ENCODE measurements at places on chromosomes 1 and 21.

- DNase-seq = peak; percentile 56
Measured at GRCh38 chr1:87149241-87150041, 179.2 kb upstream of the LMO4 start.

GRCh38 chr1:5730272-5731109 lies 261.7 kb downstream of the NPHP4 start:
- DNase-seq = no peak

DNA sequence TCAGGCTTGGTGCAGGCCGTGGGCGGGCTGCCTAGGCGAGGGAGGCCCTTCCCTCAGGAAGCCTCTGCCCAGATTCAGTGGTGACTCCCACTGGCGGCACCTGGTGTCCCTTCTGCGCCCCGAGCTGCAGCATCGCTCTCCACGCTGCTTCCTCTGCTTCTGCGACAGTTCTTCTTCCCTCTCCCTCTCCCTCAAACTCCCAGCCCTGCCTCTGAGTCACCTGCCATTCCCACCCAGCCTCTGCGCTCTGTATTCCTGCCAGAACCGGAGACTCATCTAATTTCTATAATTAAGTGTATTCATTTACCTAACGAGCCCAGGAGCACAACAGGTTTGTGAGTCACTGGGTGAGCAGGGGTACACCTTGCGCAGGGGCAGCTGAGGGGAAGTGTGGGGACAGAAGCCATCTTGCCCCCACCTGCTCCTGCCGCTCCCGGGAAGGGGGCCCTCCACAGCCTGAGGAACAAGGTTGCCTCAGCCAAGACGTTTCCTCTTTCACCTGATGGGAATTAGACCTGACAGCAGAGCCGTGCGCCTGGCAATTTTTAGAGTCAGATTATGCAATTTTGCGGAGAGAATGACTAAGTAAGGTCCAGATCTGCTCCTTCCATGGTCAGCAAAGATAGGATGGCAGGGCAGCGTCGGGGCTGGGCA lies 19.4 kb downstream of the KCNC4 start:
- no peak for DNase-seq

GRCh38 chr21:27590271-27590670 lies 623.4 kb upstream of the ADAMTS5 start:
- DNase-seq = no peak

DNA sequence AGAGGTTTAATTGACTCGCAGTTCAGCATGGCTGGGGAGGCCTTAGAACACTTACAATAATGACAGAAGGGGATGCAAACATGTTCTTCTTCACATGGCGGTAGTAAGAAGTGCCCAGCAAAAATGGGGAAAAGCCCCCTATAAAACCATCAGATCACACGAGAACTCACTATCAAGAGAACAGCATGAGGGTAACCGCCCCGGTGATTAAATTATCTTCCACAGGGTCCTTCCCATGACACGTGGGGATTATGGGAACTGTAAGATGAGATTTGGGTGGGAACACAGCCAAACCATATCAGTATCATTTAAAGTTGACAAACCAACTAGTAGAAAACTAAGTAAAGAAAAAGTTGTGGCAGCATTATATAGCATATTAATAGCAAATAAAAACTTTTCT lies 71.3 kb upstream of the DNAJC6 start:
- DNase-seq = no peak

DNA sequence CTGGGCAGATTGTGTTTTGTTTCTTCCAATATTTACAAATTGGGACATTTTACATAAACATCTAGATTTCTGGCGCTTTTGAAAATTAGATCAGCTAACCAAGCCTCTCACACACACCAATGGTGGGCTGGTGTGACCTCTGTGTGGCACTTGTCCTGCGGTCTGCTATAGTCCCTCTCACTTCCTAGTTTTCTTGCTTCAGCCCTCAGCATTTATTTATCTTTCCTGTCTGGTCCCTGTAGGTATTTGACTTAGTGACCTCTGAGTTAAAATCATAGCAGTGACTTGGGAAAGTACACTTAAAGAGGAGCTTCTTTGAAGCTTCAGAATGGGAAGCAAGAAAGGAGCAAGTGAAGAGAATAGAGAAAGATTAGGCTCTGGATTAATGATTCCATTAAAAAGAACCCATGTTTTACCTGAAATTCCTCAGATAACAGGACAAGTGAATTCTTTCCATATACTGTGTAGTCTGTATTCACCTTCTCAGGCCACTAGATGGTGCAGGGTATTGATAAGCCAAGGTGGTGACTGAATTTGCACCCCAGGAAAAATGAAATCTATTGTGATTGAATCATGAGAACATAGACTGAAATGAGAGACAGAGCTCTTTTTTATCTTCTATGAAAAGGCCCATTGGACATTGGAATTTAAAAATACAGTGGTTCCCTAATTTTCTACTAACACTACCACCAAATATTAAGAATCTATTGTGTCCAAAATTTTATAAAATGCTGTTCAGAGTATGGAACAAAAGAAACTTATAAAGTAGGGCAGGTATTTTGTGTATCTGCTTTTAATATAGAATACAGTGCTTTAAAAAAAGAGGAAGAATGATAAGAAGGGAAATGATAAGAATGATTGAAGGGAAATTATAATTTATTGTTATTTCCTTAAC lies 7.1 kb upstream of the DIPK1A start:
- no peak for DNase-seq

GRCh38 chr1:169495916-169496315 lies 10.2 kb upstream of the SLC19A2 start:
- no peak for DNase-seq

GRCh38 chr21:41605178-41605933 lies 97.4 kb upstream of the TMPRSS2 start:
- DNase-seq = no peak

- DNase-seq = no peak
Measured at GRCh38 chr1:221987860-221988520, 246.1 kb upstream of the DUSP10 start.

DNA sequence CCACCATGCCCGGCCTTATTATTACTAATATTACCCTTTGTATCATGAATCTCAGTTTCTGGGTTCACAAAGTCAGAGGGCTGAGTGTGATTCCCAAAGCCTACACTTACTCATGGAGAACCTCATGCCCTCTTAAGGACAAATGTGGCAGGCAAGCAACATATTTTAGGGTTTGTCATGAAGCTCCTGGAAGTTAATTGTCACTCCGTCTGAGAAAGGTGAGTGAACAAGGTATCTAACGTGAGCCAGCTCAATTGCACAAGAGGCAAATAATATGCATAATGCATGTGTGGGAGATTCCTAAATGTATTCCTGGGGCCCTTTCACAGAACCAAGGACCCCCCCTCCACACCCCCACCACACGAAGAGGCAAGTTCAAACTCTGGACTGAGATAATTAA lies 10.1 kb upstream of the TIAM1 start:
- no peak for DNase-seq

DNA sequence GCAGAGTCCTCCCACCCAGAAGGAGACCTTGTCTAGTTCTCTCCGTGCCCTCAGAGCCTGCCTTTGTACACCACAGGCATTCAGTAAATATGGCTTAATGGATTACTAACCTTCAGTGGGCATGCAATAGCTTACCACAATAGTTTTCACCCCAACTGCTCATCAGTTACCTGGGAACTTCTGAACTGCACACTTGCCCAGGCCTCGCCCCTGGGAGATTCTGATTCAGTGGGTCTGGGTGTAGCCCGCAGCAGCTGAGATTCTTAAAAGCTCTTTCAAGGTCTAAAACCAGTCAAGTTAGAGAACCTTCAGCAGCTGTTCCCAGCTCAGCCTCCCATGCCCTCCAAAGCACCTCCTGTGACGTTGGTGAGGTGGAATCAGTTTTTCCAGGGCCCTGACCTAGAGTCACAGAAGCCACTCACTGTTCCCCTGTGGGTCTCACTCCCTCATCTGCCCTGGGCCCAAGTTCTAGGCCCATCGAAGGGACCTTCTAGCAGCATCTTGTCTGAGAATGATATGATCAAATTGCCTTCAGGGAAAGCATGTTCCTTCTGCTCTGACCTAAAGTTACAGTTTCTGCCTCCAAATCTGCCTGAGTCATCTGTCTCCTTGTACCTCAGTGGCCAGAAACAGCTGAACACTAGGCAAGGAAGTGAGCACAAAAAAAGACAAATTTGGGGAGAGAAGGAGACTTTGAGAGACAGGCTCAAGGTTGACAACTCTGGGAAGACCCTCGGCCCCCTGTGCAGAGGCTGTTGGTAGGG lies 10.8 kb downstream of the ASAP3 start:
- DNase-seq = no peak

DNA sequence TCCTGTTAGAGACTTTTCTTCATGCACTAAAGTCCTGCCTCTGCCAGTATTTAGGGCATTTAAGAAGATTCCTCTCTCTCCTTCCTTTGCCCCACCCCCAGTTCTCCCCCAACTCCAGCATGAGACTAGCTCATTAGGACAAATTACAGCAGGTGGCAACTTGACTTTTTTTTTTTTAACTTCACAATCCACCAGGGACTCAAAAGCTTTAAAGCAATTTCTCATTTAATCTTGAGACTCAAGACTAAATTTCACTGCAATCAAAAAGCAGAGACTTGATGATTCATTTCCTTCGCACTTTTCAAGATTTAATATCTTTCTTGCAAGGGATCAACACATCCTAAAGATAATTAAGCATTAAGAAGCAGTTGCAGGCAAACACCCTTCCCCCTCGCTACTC lies 74.9 kb downstream of the WLS start:
- no peak for DNase-seq

- DNase-seq = no peak
Measured at GRCh38 chr1:237838904-237839534, 51.7 kb downstream of the ZP4 start.

DNA sequence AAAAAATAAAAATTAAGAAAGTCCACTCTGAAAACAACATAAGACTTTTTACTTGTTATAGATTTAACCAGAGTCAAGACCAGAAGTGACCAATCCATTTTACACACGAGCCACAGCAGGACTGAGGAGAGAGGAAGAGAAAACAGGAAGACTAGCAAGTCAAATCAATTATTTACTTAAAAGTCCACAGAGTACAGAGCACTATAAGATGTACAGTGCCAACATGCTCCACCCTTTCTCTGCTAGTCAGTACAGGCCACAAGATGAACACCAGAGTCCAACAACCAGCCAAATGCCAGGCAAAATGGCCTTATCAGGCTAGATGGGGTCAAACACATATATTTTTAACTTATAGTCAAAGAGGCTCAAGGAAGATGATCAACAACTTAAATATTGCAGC lies 19.5 kb downstream of the LUZP1 start:
- no peak for DNase-seq

Measured in NT2/D1 (cell line).